ENCODE measurements at places on chromosomes 16 and 17. TPM values are rescaled to one million over a fixed set of nuclear protein-coding genes. Genes with fewer than 3 reads are reported as not detected.
A peak's percentile ranks its signal among the peaks of the same experiment; 100 is the strongest.

RNF43 gene
- 2.0 TPM for total RNA-seq

SPNS2 gene
- 3.8 TPM for total RNA-seq

CNGB1 gene
- 0.21 TPM for total RNA-seq

ASPHD1 gene
- total RNA-seq: 2.8 TPM

IL32 gene
- total RNA-seq: not detected

TMEM238L gene
- total RNA-seq: not detected

ALDH3A1 gene
- 0.64 TPM for total RNA-seq

NGFR gene
- total RNA-seq: 322 TPM

CD300LB gene
- not detected for total RNA-seq

SOST gene
- not detected for total RNA-seq

CCDC40 gene
- 23.8 TPM for total RNA-seq

HOXB3 gene
- 21.9 TPM for total RNA-seq

RNF222 gene
- not detected for total RNA-seq

FNDC8 gene
- not detected for total RNA-seq

TPSD1 gene
- not detected for total RNA-seq

- H3K4me1 ChIP-seq: no peaks in the 10 kb centered on the region
- H3K27me3 ChIP-seq: peaks cover 54% of the 10 kb centered on the region
- H3K36me3 ChIP-seq: peaks cover 3% of the 10 kb centered on the region
- no peak for DNase-seq
Observed at GRCh38 chr16:86461037-86461436, 49.3 kb upstream of the FOXF1 start.

GRCh38 chr17:79294459-79295071, 219.9 kb downstream of the ENGASE start:
- no peaks in the 10 kb centered on the region for H3K36me3 ChIP-seq
- H3K4me3 ChIP-seq: no peak overlapping the region
- H3K27ac ChIP-seq: no peak overlapping the region
- H3K4me1 ChIP-seq: no peaks in the 10 kb centered on the region
- peaks cover 82% of the 10 kb centered on the region for H3K27me3 ChIP-seq

GRCh38 chr16:76265434-76266045, 11.7 kb upstream of the CNTNAP4 start:
- H3K27ac ChIP-seq: no peak overlapping the region
- no peaks in the 10 kb centered on the region for H3K4me1 ChIP-seq
- no peaks in the 10 kb centered on the region for H3K27me3 ChIP-seq

GRCh38 chr17:31078290-31078689, 16.5 kb upstream of the NF1 start:
- H3K27me3 ChIP-seq: no peaks in the 10 kb centered on the region
- no peaks in the 10 kb centered on the region for H3K36me3 ChIP-seq
- no peak for DNase-seq
- peaks cover 4% of the 10 kb centered on the region for H3K4me1 ChIP-seq

DNA sequence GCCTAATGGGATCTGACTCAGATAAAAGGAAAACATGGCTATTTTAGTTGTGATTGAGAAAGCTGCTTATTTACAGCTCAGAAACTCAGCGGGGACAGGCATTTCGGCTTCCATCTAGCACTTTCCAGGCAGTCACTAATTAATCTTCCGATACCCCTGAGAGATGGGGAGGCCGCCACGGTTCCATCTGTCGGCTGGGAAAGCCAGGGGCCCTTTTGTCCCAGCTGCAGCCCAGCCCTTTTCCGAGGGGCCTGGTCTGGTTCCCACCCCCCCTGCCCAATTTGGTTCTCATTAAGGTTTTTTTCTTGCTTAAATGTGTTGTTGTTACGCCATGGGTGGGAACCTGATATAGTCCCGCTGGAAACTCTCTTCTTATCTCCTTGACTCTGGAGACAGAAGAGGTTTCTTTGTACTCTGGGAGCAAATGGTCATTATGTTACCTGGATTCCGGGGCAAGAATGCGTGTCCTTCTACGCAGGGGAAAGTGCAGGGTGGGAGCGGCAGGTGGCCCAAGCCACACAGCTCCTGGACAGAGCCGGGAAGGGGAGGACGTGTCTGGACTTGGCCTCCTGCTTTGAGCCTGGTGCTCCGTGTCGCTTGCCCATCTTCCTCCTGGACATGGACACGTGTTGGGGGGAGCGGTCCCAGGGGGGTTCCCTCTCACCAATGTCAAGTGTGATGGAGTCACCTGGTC, 50.9 kb upstream of the GSE1 start:
- peaks cover 53% of the 10 kb centered on the region for H3K27me3 ChIP-seq
- H3K4me1 ChIP-seq: peaks cover 71% of the 10 kb centered on the region
- peak overlapping the region; percentile 34 for H3K4me3 ChIP-seq
- no peak overlapping the region for H3K27ac ChIP-seq

- no peak overlapping the region for H3K4me3 ChIP-seq
- DNase-seq: no peak
- no peak overlapping the region for H3K27ac ChIP-seq
- no peaks in the 10 kb centered on the region for H3K27me3 ChIP-seq
- no peaks in the 10 kb centered on the region for H3K4me1 ChIP-seq
Observed at GRCh38 chr17:67044940-67045339, 586 bp downstream of the CACNG1 start.

- H3K36me3 ChIP-seq: no peaks in the 10 kb centered on the region
- H3K4me3 ChIP-seq: no peak overlapping the region
- no peak overlapping the region for H3K27ac ChIP-seq
- DNase-seq: no peak
- H3K27me3 ChIP-seq: no peaks in the 10 kb centered on the region
- H3K4me1 ChIP-seq: no peaks in the 10 kb centered on the region
Observed at GRCh38 chr16:48408688-48409087, 23.5 kb upstream of the SIAH1 start.

DNA sequence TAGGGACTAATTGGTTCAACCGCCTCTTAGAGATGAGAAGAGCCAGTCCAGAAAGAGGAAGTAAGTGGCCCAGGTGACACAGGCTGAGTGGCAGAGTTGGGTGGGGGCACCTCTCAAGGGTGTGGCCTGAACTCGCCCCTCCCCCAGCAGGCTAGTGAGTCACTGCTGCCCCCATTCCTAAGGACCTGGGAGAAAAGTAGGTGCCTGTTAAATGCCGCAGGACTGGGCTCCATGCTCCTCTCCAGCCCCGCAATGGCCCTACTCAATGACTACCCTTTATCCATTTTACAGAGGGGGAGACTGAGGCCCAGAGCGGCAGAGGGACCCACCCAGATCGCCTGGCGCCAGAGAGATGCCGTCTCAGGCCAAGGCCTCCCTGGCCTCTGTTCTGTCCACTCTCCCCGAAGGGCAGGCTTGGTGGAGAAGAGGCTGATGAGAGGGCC, 8.1 kb downstream of the TMEM235 start:
- no peak for DNase-seq
- peaks cover 5% of the 10 kb centered on the region for H3K27me3 ChIP-seq
- no peak overlapping the region for H3K27ac ChIP-seq
- no peaks in the 10 kb centered on the region for H3K36me3 ChIP-seq
- peaks cover 4% of the 10 kb centered on the region for H3K4me1 ChIP-seq

DNA sequence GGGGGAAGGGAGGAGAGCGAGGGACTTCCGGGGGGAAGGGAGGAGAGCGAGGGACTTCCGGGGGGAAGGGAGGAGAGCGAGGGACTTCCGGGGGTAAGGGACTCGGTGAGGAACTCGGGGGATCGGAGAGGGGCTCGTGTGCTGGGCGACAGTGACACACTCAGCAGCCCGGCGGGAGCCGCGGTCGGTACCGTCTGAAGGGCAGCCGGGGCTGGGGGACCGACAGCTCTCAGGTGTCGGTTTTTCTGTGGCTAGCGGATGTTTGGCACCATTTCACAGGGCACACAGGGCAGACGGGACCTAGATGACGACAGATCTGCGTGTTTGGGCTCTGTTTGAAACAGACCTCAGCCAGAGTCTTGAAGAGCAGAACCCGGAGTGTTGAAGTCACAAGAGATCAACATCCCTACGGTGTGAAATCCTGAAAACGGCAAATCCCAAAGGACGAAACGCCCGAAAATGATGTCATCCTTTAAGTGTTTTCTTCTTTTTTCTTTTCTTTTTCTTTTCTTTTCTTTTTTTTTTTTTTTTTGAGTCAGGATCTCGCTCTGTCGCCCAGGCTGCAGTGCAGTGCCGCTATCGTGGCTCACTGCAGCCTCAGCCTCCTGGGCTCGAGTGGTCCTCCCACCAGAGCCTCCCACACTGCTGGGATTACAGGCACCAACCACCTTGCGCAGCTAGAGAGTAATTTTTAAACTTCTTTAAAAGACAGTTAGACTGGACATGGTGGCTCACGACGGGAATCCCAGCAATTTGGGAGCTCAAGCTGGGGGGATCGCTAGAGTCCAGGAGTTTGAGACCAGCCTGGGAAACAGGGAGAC, 23.9 kb downstream of the ZNF778 start:
- DNase-seq: peak; percentile 57
- no peaks in the 10 kb centered on the region for H3K27me3 ChIP-seq
- H3K4me3 ChIP-seq: peak overlapping the region; percentile 98
- peaks cover 15% of the 10 kb centered on the region for H3K4me1 ChIP-seq

GRCh38 chr16:3089717-3090592, 9.1 kb downstream of the ZSCAN10 start:
- DNase-seq: no peak
- peaks cover 24% of the 10 kb centered on the region for H3K4me1 ChIP-seq
- no peak overlapping the region for H3K27ac ChIP-seq

- no peaks in the 10 kb centered on the region for H3K36me3 ChIP-seq
- no peak overlapping the region for H3K4me3 ChIP-seq
- no peak overlapping the region for H3K27ac ChIP-seq
- no peak for DNase-seq
Observed at GRCh38 chr17:21476867-21477266, 100.7 kb downstream of the KCNJ12 start.

GRCh38 chr17:73096866-73097265, 4.4 kb upstream of the SLC39A11 start:
- H3K36me3 ChIP-seq: no peaks in the 10 kb centered on the region
- H3K27ac ChIP-seq: no peak overlapping the region
- peaks cover 8% of the 10 kb centered on the region for H3K4me1 ChIP-seq

GRCh38 chr17:69506489-69506888, 92.0 kb downstream of the MAP2K6 start:
- H3K27ac ChIP-seq: no peak overlapping the region
- peaks cover 32% of the 10 kb centered on the region for H3K4me1 ChIP-seq
- DNase-seq: no peak

DNA sequence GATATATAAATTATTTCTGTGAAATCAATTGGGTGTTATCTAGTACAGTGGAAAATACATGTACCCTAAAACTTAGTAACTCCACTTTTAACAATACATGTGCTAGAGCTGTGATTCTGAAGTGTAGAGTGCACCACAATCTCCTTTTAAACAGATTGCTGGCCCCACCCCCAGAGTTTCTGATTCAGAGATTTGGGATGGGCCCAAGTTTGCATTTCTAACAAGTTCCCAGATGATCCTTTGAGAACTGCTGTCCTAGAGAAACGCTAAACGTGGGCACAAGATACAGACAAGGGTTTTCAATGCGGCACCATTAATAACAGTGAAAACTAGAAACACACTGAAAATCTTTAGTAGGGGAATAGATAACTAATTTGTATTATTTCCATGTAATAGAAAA, 49.2 kb downstream of the NXPH3 start:
- no peak overlapping the region for H3K27ac ChIP-seq
- H3K4me3 ChIP-seq: no peak overlapping the region
- DNase-seq: no peak
- H3K27me3 ChIP-seq: no peaks in the 10 kb centered on the region

DNA sequence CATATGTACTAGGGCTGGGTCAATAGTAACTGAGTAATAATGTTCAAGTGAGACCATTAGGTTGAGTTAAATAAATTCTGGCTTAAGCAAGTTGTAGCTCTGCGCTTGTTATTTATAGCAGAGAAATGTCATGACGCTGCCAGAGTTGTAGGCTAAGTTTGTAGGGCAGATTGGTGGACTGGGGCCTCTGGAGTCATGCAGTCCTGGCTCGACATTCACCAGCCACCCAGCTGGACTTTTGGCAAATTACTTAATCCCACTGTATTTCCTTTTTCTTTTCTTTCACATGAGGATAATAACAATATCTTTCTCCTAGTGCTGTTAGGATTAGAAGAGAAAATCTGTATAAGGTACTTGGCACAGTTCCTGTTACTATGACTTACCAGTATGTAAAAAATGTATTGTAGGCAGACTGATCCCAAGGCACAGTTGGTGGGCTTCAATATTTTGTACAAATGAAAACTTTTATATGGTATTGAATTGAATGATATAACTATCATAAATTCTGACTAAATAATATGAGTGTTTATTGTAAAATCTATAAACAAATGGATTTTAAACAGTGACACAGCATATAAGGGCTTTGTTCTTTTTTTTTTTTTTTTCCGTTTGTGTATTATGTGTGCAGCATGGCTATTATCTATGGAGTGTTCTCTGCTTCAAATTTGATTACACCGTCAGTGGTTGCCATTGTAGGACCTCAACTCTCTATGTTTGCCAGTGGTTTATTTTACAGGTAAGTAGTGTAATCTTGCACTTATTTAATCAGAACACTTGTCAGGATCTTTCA, 2.6 kb downstream of the MFSD11 start:
- no peak overlapping the region for H3K27ac ChIP-seq
- peak overlapping the region; percentile 75 for H3K4me3 ChIP-seq
- H3K36me3 ChIP-seq: peaks cover 19% of the 10 kb centered on the region
- H3K27me3 ChIP-seq: no peaks in the 10 kb centered on the region

- peaks cover 6% of the 10 kb centered on the region for H3K4me1 ChIP-seq
- H3K36me3 ChIP-seq: peaks cover 10% of the 10 kb centered on the region
- H3K27ac ChIP-seq: no peak overlapping the region
- no peak for DNase-seq
- peak overlapping the region; percentile 61 for H3K4me3 ChIP-seq
Observed at GRCh38 chr16:67544329-67544841, 15.8 kb downstream of the RIPOR1 start.

- H3K27me3 ChIP-seq: peaks cover 11% of the 10 kb centered on the region
- H3K4me3 ChIP-seq: no peak overlapping the region
- no peak overlapping the region for H3K27ac ChIP-seq
Observed at GRCh38 chr16:83231729-83232128, 576.0 kb upstream of the HSBP1 start.

- H3K36me3 ChIP-seq: no peaks in the 10 kb centered on the region
- H3K4me3 ChIP-seq: peak overlapping the region; percentile 74
- no peak for DNase-seq
Observed at GRCh38 chr17:42182927-42183734, 2.1 kb downstream of the HCRT start.

- no peaks in the 10 kb centered on the region for H3K27me3 ChIP-seq
- no peak for DNase-seq
- H3K27ac ChIP-seq: no peak overlapping the region
- peaks cover 27% of the 10 kb centered on the region for H3K4me1 ChIP-seq
- no peak overlapping the region for H3K4me3 ChIP-seq
- H3K36me3 ChIP-seq: peaks cover 17% of the 10 kb centered on the region
Observed at GRCh38 chr16:14087590-14088154, 16.6 kb downstream of the MRTFB start.

GRCh38 chr17:46901291-46901690, 21.7 kb upstream of the GOSR2 start:
- H3K4me1 ChIP-seq: no peaks in the 10 kb centered on the region
- no peak overlapping the region for H3K27ac ChIP-seq
- no peak overlapping the region for H3K4me3 ChIP-seq
- peaks cover 23% of the 10 kb centered on the region for H3K27me3 ChIP-seq

GRCh38 chr17:57895382-57896060, 45.7 kb upstream of the MRPS23 start:
- peaks cover 5% of the 10 kb centered on the region for H3K36me3 ChIP-seq
- H3K27ac ChIP-seq: peak overlapping the region; percentile 71
- peak overlapping the region; percentile 15 for H3K4me3 ChIP-seq
- H3K4me1 ChIP-seq: peaks cover 84% of the 10 kb centered on the region
- H3K27me3 ChIP-seq: peaks cover 2% of the 10 kb centered on the region

GRCh38 chr17:5364156-5364555, 55.3 kb downstream of the NUP88 start:
- H3K27ac ChIP-seq: no peak overlapping the region
- H3K4me1 ChIP-seq: no peaks in the 10 kb centered on the region
- H3K27me3 ChIP-seq: no peaks in the 10 kb centered on the region
- H3K36me3 ChIP-seq: peaks cover 10% of the 10 kb centered on the region
- no peak overlapping the region for H3K4me3 ChIP-seq
- no peak for DNase-seq

- H3K4me3 ChIP-seq: peak overlapping the region; percentile 58
- DNase-seq: no peak
- H3K27me3 ChIP-seq: no peaks in the 10 kb centered on the region
Observed at GRCh38 chr16:30349675-30350074, 5.4 kb downstream of the CD2BP2 start.
